ENCODE measurements at places on chromosomes 12 and 14.

DNA sequence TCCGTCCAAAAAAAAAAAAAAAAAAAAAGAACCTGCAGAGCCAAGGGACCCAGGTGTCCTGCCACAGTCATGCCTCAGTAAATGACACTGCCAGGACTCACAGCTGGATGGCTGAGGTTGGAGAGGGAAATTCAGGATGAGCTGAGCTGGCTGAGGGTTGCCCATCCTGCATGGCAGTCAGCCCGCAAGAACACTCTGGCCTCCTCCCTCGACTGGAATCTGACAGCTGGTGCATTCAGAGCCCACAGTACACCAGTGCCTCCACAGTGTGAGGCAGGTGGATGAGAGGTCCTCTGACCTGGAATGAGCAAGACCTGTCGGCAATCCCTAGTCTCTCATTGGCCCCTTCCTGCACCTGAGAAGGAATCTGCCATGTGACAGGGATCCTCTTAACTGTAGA, 74.4 kb upstream of the GPR68 start:
- DNase-seq, result no peak

GRCh38 chr14:93787465-93788292, 606 bp downstream of the PRIMA1 start:
- peak; percentile 65 for DNase-seq

GRCh38 chr12:48165089-48165981, 8.0 kb upstream of the ASB8 start:
- peak; percentile 13 for DNase-seq

- no peak for DNase-seq
Measured at GRCh38 chr12:29781705-29782266, 2.0 kb downstream of the TMTC1 start.

DNA sequence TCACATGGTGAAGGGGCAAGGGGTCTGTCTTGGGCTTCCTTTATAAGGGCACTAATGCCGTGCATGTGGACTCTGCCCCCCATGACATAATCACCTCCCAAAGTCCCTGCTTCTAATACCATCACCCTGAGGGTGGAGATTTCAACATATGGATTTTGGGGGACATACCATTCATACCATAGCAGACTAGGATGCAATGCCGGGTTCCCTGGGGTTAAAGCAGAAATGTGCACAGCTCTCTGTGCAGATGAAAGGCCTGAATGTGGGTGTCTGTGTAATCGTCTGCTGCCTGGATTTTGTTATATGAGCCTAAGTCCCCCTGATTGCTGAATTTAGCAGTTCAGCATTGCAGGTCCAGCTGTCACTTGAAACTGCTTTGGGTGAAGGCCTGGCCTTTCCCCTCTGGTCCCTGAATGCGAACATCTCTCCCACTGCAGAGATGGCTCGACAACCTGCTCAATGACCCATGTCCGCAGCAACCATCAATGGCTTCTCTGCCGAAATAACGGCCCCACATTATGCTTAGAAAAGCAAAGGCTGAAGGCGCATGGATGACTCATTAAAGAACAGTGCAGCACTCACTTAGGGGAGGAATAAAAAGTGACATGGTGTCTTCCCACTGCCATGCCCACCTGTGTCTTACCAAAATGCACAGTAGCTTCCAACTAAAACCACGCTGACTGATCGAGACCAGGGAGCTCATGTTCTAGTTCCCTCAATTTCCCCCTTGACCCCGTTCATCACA, 286.3 kb downstream of the DPF3 start:
- DNase-seq, result no peak

DNA sequence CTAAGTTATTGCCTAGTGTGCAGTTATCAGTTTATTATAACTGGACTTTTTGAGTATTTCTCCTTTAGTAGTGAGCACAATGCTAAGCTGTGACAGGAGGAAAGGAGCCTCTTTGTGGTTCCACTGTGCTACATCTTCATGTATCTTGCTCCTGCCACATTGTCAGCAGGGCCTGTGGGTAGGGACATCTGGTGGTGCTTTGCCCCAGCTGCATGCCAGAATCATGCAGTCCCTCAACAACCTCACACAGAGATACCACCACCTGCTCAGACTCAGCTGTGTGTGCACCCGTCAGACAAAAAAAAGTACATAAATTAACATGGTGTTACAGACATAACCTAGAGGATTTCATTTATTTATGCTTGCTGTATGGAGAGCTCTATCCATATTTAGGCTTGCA, 51.1 kb downstream of the MIS18BP1 start:
- no peak for DNase-seq

GRCh38 chr14:103628221-103628683, 759 bp upstream of the KLC1 start:
- no peak for DNase-seq

DNA sequence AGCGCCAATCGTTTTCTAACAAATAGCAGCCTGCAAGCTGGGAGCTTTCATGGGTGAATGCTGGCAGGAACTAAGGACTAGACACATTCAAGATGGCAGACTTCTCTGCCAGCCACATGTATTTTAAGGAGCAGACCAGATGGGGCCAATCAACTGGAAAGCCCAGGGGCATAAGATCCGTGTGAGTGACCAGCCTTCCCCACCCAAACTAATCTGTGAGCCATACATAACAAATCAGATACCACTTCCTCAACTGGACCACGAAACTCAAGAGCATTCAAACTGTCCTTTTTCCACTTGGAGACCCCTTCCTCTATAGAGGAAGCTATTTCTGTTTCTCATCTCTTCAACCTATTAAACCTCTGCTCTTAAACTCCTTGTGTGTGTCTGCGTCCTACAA, 9.7 kb downstream of the TCL1B start:
- no peak for DNase-seq

GRCh38 chr14:52701223-52701622, 5.8 kb upstream of the PSMC6 start:
- DNase-seq, result no peak

GRCh38 chr12:129771238-129771637, 132.6 kb downstream of the TMEM132D start:
- no peak for DNase-seq

DNA sequence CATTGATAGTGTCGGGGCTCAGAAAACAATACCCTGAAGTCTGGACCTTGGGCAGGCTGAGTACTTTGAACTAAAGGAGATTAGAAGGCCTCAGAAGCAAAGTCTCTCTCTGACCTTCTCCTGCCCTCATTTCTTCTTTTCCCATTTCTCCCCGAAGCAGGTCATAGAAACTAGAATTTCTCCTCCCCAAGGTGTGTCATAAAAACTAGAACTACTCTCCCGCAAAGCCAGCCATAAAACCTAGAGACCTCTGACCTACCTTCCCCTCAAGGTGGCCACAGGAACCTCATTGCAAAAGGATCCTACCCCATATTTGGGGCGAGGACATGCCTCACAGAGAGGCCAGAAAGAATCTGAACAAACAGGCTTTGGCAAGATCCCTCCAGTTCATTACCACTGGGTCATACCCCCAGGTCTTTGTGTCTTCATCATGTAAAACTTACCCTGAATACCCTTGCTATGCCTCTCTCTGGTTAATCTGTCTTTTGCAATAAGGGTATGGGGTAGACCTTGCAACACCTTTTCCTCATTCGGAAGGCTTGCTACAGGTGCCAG, 64.7 kb upstream of the ZFP36L1 start:
- no peak for DNase-seq

DNA sequence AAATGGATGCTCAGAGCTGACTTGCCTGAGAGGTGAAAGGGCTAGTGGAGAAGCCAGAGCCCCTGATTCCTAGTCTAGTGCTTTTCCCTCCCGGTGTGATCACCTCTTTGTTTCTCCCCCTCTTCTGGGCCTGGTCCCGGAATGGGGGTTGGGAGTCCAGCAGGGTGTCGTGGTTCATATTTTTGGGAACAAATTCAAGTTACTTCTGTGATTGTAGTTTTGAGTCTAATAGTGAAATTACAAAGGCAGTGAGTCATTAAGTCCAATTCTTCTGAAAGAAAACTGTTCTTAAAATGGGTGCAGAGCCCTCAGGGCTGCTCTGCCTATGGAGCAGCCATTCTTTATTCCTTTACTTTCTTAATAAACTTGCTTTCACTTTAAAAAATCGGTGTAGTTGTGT, 7.6 kb downstream of the SUSD6 start:
- no peak for DNase-seq

DNA sequence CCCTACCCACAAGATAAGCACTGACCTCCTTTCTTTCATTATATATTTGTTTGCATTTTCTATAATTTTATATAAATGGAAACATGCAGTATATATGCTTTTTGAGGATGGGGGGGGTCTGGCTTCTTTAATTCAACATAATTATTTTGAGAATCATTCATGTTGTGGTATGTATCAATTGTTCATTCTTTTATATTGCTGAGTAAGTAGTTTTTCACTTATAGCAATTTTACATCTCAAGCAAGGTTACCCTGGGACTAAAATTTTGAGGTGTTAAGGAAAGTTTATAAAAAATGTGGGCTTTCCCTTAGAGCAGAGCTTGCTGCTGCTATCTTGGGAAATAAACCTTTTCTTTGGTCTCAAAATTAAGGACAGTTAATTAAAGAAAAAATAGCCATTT, 89.9 kb upstream of the EGLN3 start:
- no peak for DNase-seq

DNA sequence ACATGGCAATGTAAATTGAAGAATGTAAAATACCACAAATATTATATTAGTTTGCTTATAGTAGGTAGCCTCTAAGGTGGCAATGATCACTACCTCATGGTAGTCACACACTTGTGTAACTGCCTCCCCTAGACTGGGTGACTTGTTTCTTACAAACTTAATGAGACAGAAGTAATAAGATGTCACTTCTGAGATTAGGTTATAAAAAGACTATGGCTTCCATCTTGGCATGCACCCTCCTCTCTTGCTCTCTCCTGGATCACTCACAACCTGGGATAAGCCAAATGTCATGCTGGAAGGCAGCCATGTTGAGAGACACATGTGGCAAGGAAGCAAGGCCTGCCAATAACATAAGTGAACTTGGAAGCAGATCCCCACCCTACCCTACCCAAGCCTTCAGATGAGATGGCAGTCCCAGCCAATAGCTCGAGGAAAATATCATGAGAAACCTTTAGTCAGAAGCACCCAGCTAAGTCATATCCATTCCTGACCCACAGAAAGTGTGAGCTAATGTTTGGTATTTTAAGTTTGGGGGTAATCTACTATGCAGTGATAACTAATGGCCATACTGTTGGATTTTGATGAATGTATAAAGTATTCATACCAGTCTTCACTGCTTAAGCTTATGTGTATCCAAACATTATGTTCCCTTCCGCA, 43.3 kb downstream of the PPP1R12A start:
- DNase-seq, result no peak

GRCh38 chr12:120235369-120236323, 29.9 kb downstream of the PXN start:
- peak; percentile 54 for DNase-seq

- no peak for DNase-seq
Measured at GRCh38 chr12:119322301-119322723, 12.2 kb upstream of the CCDC60 start.
